Activated B cell treated with CpG ODN at 0.5 μM for 24 hours (primary cell): ENCODE measurements at places on chromosomes 13 and 19.

DNA sequence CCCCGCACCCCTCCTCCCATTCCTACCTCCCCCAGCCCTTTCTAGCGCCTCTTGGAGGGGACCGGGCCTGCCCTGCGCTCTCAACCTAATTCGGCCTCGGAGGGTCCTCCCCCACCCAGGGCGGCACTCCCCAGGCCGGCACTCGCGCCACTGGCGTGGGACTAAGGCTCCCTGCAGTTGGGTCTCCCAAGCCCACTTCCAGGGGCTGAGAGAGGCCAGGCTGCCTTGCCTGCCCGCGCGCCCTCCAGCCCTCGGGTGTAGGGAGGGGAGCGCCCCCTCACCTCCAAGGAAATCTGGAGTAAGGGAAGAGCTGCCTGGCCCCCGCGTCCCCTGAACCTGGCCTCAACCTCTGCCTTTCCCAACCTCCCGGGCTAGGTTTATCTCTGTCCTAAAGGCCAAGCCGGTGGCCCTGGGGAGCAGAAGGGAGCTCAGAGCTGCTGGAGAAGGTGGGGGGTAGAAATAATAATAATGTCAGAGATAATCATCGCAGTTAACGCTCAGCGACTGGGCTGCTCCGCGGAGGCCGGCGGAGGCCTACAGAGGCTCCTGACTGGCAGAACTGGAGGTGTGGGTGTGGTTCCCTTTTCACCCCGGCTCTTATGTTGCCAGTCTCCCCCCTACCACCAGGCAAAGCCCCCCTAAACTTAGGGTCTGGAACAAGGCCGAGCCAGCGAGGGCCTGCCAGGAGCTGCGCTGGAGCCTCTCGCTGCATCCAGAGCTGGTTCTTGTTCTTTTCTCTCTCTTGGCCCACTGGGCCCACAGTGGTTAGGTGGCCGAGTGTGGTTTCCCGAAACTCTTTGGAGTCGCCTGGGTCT lies 9.6 kb downstream of the ZIC2 start:
- DNase-seq = no peak

DNA sequence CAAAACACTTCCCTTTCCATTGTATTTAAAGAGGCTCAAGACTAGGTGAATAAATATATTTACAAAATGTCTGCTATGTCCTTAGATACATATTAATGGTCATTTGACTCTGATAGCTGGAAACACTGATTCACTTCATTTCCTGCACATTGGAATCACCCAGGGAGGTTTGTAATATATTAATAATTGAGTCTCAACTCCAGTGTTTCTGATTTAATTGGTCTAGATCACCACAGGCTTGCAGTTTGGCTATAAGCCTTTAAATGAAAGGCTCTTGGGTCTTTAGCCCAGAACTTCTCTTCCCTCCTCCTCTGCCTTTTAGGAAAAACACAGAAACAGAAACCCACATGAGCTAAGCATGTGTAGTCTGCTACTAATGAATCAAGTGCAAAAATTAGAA lies 378.0 kb downstream of the TBC1D4 start:
- DNase-seq = no peak

GRCh38 chr13:43191546-43191945 lies 168.2 kb downstream of the DNAJC15 start:
- no peak for DNase-seq

DNA sequence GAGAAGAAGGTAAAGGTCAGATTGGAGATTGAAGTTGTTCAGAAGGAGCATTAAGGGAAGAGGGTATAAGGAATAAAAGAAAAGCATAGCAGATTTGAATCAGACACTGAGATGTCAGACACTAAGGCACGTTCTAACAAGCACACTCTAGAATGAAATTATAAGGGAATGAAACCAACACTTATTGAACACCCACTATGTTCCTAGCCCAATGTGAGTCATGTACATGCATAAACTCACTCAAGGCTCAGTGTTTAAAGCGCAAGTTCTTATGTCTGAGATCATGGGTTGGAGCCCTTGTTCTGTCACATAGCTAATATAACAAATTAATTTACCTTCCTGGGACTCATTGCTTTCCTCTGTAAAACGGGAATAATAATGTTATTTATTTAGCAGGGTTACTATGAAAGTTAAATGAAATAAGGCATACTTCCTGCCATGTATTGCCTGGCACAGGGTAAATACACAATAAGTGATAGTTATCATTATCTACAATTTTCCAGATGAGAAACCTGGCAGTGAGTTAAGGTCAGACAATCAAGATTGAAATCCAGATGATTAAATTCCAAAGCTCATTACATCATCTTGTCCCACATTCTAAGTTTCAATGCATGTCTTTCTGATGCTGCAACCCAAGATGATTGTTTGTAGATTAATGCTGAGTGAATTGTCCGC lies 68.3 kb upstream of the DACH1 start:
- no peak for DNase-seq

GRCh38 chr19:38044267-38045111 lies 137.5 kb downstream of the SIPA1L3 start:
- no peak for DNase-seq

DNA sequence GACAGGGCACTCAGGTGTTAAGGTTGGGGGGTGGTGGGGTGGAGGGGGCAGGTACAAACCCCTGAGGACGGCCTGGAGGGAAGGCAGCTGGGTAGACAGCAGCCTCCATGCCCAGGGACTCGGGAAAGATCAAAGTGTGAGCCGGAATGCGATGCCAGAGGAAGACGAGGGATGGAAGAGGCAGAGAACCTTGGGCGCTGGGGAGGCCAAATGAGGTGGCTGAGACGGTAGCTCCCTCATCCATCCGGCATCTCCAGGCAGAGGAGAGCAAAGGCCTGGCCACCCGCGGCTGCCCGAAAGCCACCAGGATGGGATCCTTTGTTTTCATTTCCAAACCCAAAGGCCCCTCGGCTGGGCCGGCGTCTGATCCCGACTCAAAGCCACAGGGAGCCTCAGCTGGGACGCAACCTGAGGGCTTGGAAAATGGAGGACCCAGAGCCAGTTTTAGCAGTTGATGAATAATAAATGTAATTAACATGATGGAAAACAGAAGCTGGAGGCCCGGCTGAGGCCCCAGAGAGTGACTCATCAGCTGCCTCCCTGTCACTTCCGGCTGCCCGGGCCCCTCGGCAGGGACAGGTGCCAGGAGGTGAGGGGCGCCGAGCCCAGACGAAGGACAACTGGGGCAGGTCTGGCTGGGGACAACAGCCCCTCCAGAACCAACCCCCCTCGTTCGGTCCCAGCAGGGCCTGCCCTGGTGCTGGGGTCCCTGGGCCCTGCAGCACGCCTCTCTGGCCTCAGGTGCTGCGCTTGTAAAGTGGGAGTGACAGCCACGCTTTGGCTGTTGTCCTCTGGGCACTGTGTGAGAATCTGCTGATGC lies 61.6 kb downstream of the CEBPG start:
- no peak for DNase-seq

DNA sequence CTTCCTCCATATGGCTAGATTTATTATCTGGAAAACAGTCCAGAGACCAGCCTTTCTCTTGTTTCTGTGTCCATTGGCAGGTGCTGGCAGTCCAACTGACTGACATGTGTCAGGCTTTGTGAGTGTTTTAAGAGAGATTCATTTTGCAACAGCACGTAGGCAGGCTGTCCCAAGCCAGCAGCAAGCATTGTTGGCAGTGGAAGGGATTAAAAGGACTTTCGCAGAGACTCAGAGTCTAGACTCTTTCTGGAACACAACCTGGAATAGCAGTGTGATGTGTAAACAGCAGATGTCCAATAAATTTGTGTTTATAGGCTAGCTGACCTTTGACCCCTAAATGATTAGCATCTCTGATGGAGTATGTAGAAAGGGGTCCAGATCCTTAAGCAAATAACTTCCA lies 222.2 kb upstream of the SERP2 start:
- no peak for DNase-seq

DNA sequence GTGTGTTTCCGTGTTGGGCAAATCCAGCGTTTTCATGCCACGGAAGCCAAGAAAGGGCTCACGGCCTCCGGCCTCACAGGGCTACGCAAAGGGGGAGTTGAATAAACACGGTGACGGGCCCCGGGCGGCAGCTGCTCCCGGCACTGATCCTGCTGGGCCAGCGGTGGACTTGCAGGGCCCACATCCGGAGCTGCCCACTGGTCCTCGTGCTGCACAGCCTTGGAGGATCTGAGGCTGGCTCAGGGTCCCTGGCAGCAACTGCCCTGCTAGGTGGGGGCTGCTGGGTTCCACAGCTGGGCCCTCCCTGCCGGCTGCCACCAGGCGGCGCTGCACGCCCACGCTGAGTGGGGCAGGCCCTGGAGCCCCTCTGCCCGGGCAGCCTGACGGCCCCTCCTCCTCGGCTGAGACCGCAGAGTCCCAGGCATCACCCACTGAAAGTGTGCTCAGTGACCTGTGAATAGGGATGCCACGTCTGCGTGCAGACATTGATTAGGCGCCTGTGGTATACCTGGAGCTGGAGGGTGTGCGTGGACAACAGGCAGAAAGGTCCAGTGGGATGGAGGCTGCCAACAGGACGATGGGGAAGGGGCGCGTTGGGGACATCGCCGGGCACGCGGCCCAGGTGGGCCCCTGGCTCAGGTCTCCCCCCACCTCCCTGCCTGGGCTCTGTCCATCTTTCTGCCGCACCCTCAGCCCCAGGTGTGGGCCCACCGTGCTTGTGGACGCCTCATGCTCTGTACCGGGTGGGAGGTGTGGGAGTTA lies 5.3 kb upstream of the HCN2 start:
- DNase-seq = peak; percentile 72

DNA sequence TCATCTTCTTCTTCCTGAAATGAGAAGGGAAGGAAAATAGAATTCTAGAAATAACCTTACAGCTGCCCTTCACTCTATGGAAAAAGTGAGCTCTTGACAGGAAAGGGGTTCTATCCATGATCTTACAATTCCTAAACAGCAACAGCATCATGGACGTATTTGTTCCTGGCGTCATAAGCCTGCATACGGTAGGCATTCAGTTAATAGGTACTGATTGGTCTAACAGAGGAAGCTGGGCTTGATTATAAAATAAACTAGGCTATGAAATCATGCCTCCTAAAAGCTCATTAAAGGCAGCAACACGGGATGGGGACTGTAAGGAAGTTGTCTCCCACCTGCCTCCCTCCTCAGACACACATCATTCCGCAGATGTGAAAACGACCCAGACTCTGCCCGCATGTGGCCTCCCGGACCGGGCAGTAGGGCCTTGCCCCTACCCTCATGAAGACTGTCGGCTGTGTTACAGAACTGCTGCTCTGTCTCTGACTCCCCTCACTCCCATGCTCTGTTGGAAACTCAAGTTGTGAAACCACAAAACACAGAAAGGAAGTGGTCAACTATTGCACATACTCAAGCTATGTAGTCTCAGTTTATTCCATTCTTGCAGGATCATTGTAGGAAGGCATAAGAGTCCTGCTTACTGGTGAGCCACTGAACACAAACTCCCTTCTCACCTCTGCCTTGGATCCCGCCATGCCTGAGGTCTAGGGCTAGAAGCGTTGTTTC lies 129.8 kb downstream of the DLEU7 start:
- DNase-seq = no peak

DNA sequence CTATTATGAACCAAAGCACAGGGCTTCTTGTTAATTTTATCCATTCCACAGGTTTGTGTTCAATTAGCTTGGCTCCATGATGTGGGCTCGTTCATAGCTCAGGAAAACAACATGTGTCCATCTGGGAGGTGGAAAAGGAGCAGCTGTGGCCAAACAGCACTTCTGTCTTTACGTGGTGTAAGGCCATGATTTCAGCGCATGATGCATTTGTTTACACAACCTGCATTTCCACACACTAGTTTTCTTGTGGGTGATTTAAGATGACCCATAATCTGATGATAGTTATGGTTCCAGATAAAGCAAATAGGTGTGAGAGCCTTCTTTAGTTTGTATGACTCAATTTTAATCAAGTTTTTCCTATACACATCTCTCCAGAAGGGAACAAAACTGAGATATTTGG lies 101.7 kb downstream of the TNFRSF19 start:
- no peak for DNase-seq

GRCh38 chr19:58325311-58326022 lies 1.3 kb upstream of the ZSCAN22 start:
- no peak for DNase-seq

DNA sequence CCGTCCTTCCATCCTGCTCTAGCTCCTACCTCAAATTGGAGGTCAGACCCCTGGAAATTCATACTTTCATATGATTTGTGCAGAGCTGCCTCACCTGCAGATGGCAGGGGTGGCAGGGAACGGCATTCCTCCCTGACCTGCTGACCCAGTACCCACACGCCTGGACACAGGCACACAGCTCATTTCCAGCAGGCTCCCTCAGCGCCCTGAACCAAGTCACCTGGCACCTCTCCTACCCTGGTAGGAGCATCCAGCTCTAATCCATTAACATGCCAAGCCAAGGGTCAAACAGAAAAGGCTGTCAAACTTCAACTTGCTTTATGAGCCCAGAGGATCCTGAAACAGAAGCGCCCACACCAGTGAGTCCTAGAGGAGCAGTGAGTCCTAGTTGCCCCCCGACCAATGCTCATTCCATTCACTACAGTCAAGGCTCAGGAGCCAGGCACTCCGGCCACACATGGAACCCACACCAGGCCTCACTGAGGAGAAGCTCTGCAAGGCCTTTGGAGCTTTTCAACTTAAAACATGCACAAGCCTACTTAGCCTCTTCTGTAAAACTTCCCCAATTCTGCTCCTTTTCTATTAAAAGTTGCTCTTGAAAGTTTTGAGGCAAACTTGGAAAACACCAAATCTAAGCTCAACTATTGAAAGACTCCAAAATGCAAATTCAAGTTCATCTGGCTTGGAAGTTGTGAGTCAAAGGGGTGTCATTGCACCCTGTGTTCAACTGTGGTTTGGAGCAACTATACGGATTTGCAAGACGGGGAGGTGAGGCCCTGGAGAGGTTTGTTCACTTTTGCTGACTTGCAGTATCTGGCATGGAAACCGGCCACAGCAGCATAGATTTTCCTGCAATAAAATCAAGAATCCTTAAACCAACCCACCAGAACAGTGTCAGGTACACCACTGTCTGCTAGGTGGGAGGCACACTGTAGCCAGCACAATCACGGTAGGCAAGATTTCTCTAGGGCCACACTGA lies 96.7 kb downstream of the CRYL1 start:
- no peak for DNase-seq

DNA sequence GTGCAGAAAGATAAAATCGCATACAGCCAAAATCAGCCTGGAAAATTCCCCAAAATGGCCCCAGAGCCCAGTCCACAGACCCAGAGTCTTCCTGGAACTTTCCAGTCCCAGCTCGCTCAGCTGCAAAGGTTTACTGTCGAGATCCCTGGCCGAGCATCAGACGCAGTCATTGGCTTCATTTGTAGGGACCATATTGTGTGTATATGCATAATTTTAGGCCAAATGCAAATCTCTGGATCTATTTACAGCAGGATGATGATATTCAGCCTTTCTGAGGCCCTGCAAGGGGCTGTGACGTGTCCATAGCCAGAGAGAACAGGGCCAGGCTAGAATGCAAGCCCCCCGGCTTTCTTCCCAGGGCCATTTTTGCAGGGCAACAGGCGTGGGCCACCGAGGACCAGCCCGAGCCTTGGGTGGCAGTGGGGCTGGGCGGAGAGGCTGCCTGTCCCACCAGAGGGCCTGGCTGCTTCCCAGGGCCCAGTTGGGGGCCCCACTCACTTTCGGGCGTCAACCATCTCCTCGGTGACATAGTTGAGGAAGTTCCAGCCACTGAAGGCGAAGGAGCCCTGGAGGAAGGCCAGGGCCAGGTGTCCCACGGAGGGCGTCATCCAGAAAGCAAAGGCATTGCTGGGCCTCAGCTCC lies 13.7 kb downstream of the SLC7A10 start:
- no peak for DNase-seq
